ENCODE measurements at places on chromosomes 1 and 21.

GRCh38 chr1:21030181-21030580, 146.5 kb downstream of the EIF4G3 start:
- no peak for DNase-seq

GRCh38 chr1:42153624-42154023, 414 bp downstream of the GUCA2B start:
- DNase-seq: no peak

DNA sequence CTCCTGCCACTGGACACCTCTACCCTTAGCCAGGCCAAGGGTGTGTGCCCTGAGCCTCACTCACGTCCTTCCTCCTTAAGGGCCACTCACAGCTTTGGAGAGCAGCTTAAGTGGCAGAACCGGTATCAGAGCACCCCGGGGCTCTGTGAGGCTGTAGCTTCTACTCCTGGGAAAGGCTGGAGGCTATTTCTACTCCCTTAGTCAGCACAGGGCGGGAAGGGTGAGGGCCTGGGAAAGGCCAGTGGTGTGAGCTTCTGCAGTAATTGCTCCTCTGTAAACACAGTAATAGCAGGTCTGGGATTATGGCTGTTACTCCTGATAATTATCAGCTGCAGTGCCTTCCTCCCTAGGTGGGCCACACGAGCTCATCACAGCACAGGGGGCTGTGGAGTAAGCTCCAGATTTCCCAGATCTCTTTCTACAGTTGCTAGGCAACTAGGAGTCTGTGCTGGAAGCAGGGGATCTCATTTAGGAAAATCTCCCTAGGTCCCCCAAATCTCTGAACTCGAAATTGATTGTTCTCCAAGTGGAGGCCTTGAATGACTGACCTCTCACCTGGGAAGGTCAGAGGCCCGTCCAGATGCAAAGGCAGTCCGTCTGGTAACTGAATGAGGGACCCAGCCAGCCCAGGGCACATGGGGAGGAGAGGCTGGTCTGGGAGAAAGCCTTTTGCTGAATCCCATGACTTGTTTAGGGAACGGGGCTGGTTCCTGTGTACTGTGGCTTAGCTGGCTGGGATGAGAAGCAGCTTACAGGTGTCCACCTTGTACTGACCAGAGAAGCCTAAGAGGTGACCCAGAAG, 29.3 kb downstream of the IER5 start:
- DNase-seq: no peak

GRCh38 chr1:109438798-109439297, 12.6 kb upstream of the PSMA5 start:
- no peak for DNase-seq

GRCh38 chr1:230231774-230232145, 164.7 kb downstream of the GALNT2 start:
- DNase-seq: no peak

DNA sequence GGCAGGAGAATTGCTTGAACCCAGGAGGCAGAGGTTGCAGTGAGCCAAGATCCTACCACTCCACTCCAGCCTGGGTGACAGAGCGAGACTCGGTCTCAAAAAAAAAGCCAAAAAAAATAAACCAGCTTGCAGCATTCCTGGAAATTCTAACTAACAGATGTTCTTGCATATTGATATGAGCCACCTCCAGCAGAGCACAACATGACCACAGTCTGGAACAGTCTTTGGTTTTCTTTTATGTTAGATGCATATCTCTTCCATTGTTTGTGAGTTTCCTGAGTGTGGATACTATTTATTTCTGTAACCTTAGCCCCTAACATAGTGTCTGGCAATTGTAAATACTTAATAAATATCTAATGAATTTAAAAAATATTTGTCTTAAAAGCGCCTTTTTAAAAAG, 23.9 kb downstream of the IFNAR1 start:
- no peak for DNase-seq

DNA sequence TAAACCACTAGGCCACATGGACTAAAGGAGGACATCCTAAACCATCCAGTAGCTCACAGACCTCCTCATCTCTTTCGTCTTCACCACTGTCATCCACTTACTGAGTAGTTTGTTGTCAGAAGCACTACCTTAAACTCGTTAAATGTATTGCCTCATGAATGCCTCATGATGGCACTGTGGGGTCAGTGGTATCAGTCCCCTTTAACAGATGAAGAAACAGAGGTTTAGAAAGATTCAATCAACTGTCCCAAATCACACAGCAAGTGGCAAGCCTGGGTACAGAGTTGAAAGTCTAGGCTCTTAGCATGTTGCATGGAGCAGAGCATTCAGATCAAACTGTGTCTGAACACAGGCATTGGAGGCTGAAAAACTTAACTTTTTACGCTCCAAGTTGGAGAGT, 183.6 kb upstream of the KIAA0040 start:
- DNase-seq: no peak

DNA sequence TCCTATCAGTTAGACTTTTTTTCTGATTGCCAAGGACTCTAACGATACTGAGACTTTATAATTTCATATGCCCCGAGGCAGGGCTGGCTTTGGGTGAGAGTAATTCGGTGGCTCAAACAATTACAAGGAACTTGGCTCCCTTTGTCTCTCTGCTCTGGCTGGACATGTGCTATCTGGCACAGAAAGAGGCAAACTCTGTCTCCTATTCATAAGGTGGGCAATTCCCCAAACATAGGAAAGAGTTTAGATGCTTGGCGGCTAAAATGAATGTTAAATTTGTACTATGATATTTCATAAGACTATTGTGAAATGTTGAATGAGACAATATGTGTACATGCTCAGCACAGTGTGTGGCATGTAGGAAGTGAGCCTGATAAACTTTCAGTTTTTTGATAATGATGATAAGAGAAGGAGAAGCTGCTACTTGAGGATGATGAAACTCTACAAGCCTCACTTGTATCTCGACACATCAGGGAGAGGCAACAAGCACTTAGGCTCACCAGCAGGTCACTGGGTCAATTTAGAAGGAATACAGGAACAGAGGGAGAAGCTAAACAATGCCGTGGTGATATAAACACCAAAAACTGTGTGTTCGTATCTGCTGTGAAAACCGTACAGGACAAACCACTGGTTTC, 12.6 kb upstream of the NTPCR start:
- no peak for DNase-seq

- no peak for DNase-seq
Observed at GRCh38 chr1:109902204-109902985, 8.3 kb upstream of the CSF1 start.

DNA sequence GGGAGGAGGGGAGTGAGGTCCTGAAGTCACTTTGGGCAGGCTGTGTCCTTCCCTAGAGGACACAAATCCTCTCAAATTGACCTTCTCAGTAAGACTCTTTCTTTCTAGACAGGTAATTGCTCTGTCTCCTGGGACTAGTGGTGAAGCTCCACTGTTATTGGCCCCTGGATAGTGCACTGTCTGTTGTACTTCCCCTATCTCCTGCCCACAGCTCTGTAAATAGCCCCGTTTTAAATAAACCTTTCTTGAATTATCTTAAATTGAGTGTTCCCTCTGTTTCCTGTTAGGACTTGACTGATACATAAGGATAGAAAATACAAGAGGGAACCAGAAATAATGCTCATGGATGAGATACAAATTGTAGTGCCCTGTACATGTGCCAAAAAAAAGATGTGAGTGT, 229.5 kb upstream of the USP24 start:
- DNase-seq: no peak

GRCh38 chr1:147619741-147620140, 50.6 kb downstream of the ACP6 start:
- no peak for DNase-seq

DNA sequence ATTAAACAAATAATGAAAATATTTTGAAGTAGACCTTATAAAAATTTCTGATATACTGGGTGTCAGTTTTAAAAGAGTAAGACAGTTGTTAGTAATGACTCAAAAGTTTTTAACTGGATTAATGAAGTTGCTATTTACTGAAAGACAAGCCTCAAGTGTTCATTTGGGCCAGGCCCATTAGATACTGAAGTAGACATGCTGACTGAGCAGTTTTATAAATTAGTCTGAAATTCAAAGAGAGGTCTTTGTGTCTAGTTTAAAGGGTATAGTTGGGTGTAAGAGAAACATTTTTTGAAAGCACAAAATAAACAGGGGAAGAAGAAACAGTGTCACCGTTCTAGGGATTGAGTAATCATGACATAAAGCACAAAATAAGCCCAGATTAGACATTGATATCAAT, 1577.2 kb downstream of the AMY1C start:
- no peak for DNase-seq

- no peak for DNase-seq
Observed at GRCh38 chr1:17318262-17318661, 10.3 kb downstream of the PADI4 start.

GRCh38 chr1:72366466-72366865, 84.1 kb upstream of the NEGR1 start:
- DNase-seq: no peak

DNA sequence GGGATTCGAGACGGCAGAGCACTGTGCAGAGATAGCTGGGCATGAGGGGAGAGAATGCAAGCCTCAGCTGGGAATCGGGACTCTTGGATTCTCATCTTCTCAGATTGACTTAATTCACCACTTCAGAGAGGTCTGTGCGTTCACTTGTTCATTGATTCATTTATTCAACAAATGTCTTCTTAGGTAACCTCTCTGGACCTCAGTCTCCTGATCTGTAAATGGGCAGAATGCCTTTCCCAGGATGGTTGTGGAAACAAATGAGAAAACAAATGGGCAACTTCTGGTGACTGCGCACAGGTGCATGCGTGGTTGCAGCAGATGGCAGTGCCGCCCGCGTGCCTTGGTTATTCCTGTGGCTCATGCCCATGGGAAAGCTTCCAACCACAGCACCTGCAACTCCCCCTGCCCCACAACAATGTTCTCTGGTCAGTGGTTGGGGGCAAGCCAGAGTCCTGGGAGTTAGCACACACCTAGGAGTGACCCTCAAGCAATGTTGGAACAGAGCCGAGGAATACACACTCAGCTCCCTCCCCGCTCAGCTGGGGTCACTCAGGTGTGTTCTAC, 110.1 kb upstream of the RUNX3 start:
- no peak for DNase-seq

DNA sequence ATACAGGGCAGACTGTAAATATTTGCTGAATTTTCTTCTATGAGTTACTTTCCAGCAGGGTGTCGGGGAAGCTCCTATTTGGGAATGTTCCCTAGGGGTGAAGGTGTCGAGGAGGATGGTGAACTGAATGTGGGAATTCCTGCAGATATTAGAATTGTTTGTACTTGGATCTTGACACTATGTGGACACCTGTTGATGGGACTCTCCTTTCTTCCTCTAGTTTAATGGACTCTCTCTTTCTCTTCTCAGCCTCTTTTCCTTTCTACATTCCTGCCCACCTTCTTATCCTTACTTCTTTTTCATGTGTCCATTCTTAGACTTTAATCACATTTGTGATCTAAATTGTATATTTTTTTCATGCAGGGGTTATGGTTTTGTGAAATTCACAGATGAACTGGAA, 14.0 kb downstream of the TRNAU1AP start:
- DNase-seq: no peak

- no peak for DNase-seq
Observed at GRCh38 chr1:64470665-64471217, 812 bp downstream of the CACHD1 start.

GRCh38 chr1:208180421-208180820, 63.8 kb downstream of the PLXNA2 start:
- DNase-seq: no peak

GRCh38 chr1:207191061-207191460, 87.0 kb downstream of the C4BPA start:
- DNase-seq: no peak

GRCh38 chr1:101738475-101738874, 258.3 kb downstream of the OLFM3 start:
- no peak for DNase-seq

DNA sequence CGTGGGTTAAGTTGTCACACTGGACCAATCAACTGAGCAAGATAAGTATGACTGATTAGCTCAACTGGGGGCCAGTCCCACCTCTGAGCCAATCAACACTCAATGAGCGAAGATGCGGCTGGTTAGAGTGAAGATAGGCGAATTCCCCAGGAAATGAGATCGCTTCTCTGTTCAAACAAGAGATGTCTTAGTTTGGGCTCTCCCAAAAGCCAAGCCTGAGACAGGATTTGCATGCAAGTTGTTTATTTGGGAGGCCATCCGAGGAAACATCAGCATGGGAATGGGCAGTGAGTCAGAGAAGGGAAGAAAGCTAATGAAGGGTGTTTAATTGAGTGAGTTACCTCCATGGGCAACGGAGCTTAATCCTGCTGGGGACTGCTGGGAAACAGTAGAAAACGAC, 4.9 kb upstream of the GJB5 start:
- DNase-seq: no peak

- no peak for DNase-seq
Observed at GRCh38 chr1:223707256-223708000, 4.9 kb upstream of the CAPN2 start.
